ENCODE measurements at places on chromosomes 6 and 20. TPM values are rescaled to one million over a fixed set of nuclear protein-coding genes. Genes with fewer than 3 reads are reported as not detected.

TFAP2A gene
- not detected for total RNA-seq

SIM1 gene
- not detected for total RNA-seq

CYP39A1 gene
- total RNA-seq = not detected

MRAP2 gene
- total RNA-seq = 0.59 TPM

CDKAL1 gene
- 15.1 TPM for total RNA-seq

PAK5 gene
- total RNA-seq = not detected

SLC13A3 gene
- total RNA-seq = 1.5 TPM

PRR18 gene
- total RNA-seq = not detected

SNAP91 gene
- 0.05 TPM for total RNA-seq

ECT2L gene
- total RNA-seq = not detected

SDC4 gene
- 172 TPM for total RNA-seq

APOBEC2 gene
- total RNA-seq = not detected

HRH3 gene
- total RNA-seq = not detected

GPANK1 gene
- 10.1 TPM for total RNA-seq

KCNK16 gene
- total RNA-seq = not detected

OR2J3 gene
- total RNA-seq = not detected

GSTA3 gene
- total RNA-seq = not detected

KCNB1 gene
- not detected for total RNA-seq

ALDH5A1 gene
- total RNA-seq = 0.69 TPM

RAET1L gene
- total RNA-seq = not detected

SEL1L2 gene
- total RNA-seq = not detected

BMP6 gene
- total RNA-seq = 2.1 TPM

HLA-DQB1 gene
- total RNA-seq = not detected

TTLL9 gene
- not detected for total RNA-seq

DHX35 gene
- total RNA-seq = 15.1 TPM

NUDT3 gene
- total RNA-seq = 13.1 TPM

EFCAB8 gene
- under 0.01 TPM for total RNA-seq

ZNF337 gene
- total RNA-seq = 17.8 TPM

OXT gene
- not detected for total RNA-seq

MCCD1 gene
- not detected for total RNA-seq

GJA1 gene
- total RNA-seq = 323 TPM

TCF21 gene
- 1.4 TPM for total RNA-seq

RTEL1 gene
- total RNA-seq = 14.3 TPM

TEAD3 gene
- total RNA-seq = 8.9 TPM

BTN1A1 gene
- total RNA-seq = not detected

BMP5 gene
- not detected for total RNA-seq

NKX2-4 gene
- total RNA-seq = not detected

SLC17A1 gene
- total RNA-seq = not detected

PHACTR3 gene
- not detected for total RNA-seq

ZBTB2 gene
- 5.0 TPM for total RNA-seq

INSM1 gene
- total RNA-seq = not detected

COL9A3 gene
- not detected for total RNA-seq

CEP43 gene
- 25.5 TPM for total RNA-seq

PTCHD4 gene
- 5.9 TPM for total RNA-seq

ADAT2 gene
- total RNA-seq = 6.2 TPM

POM121L2 gene
- total RNA-seq = not detected

DHX16 gene
- total RNA-seq = 33.6 TPM

NNAT gene
- total RNA-seq = 0.42 TPM

FAM120B gene
- 14.6 TPM for total RNA-seq

MAS1 gene
- under 0.01 TPM for total RNA-seq

Measured in smooth muscle cell of the umbilical artery (primary cell).